Activated naive CD4-positive, alpha-beta T cell (primary cell): ENCODE measurements at places on chromosomes 3 and 15.

DNA sequence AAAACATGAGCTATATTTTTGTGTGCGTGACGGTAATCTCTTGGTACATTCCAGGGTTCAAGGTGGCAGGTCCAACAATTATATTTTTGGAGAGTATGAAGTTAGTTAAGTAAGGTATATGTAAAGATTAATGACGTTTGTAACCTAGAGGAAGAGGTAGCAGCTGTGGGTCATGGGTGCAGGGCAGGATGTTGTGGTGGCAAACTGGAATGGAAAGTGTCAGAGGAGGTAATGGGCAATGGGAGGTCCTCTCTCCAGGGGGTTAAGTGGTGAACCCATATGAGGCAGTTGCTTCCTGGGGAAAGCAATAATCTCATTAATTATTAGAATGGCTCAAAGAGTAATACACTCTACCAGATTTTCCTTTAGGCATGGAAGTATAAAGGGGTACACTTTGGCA is 1.0 kb upstream of the CD200R1L start:
- DNase-seq, result no peak

DNA sequence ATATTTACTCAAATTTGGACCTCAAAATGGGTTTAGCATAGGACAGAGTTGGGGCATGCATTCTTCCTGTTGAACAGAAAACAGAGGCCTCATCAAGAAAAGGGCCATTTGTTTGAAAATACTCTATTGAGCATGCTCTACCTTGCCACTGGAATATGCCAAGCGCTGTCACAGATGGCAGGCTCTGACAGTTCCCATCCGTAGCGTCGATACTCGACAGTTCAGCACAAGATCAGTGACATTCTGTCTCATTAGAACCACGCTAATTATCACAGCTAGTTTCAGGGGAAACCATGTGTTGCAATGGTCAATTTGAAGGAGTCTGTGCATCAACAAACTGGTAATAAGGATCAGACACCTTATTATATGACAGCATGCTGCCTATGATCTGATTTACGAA is 54.5 kb downstream of the SATB1 start:
- no peak for DNase-seq

- DNase-seq, result no peak
These were observed 14.0 kb downstream of the AAGAB start for GRCh38 chr15:67240235-67241131.

DNA sequence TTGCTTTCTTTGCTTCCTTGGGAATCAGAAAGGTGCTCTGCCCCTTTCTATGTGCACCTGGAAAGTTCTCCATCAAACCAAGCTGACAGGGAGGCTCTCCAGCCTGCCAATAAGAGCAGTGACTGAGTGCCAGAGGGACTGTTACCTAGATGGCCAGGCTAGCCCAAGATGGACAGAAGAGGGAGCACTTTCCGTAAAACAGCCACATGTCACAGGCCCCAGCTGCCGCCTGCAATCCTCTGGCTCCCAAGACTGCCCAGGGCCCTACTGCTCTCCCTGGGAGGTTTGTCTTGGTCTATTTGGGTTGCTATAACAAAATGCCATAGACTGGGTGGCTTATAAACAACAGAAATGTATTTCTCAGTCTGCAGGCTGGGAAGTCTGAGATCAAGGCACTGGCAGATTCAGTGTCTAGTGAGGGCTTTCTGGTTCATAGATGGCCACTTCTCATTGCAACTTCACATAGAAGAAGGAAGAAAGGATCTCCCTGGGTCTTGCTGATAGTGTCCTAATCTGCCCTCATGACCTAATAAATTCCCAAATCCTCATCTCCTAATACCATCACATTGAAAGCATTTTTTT is 72.3 kb downstream of the TAMM41 start:
- DNase-seq, result no peak

DNA sequence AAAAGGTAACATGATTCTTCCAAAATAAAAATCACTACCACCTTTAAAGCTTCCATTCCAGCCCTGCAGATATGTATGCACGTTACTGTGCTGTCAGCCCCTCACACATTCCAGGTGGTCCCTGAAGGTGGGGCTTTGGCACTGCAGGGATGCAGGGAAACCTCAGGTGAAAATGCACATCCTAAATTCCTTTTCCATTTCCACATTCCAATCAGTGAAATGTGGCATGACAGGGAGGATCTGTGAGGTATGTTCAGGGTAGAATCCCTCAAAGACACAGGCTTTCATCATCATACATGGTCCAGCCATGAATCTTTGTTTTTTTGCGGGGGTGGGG is 45.3 kb downstream of the CCR4 start:
- no peak for DNase-seq

DNA sequence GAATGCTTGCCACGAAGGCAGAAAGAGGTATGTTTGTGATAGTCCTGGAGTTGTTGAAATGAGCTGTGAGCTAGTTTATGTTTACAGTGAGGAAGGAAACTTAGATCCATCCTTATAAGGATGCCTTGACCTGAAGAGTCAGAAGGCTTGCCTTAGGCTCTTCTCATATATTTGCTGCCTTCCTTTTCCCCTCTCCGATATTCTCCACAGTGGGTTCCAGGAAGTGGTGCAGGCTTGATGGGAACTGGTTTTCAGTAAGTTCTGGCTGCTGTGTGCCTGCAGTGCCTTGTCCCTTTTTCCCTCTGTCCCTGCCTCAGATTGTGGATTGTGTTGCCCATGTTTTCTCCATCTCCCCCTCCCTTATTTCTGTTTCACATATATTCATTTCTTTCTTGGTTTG is 287.3 kb upstream of the UBE2E1 start:
- DNase-seq, result no peak
